ENCODE measurements at places on chromosomes 12 and 14. TPM values are rescaled to one million over a fixed set of nuclear protein-coding genes. Genes with fewer than 3 reads are reported as not detected.

DNA sequence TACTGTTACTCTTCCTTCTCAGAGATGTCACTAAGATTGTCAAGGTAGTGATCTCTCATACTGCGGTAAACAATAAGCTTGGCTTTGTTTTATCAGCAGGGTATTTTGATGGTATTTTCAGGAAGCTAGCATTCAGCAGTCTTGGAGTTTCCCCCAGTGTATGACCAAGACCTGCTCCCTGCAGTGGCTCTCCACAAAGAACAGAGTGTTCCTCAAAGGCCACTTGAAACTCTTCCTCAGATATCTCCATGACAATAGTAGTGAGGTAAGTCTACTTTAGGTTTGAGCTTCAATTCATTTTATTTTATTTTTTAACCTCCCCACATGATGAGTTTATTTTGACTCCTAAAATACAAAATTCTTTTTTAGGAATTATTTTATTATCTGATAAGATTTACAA is 74.0 kb upstream of the G2E3 start:
- DNase-seq, result no peak
- H3K4me1 ChIP-seq, result no peaks in the 10 kb centered on the region
- no peak overlapping the region for H3K27ac ChIP-seq
- H3K4me3 ChIP-seq, result no peak overlapping the region
- H3K36me3 ChIP-seq, result no peaks in the 10 kb centered on the region

DNA sequence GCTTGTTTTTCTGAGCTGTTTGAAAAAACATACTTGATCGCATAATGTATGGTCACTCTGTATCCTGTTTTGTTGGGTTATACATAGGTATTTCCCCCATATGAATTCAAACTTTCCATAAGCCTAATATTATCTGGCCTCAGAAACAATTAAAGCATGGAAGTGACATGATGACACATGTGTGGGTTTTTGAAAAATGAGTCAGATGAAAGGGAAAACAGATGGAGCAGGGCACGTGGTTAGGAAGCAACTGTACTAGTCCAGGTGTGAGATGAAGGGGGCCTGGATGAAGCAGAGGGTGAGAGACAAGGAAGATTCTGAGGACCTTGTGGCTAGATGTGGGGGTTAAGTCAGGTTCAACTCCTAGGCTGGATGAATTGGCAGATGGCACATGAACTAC is 92.7 kb upstream of the DNM1L start:
- H3K4me1 ChIP-seq, result peaks cover 10% of the 10 kb centered on the region
- H3K36me3 ChIP-seq, result no peaks in the 10 kb centered on the region
- no peaks in the 10 kb centered on the region for H3K27me3 ChIP-seq

PLA2G1B gene
- total RNA-seq, result not detected

DNA sequence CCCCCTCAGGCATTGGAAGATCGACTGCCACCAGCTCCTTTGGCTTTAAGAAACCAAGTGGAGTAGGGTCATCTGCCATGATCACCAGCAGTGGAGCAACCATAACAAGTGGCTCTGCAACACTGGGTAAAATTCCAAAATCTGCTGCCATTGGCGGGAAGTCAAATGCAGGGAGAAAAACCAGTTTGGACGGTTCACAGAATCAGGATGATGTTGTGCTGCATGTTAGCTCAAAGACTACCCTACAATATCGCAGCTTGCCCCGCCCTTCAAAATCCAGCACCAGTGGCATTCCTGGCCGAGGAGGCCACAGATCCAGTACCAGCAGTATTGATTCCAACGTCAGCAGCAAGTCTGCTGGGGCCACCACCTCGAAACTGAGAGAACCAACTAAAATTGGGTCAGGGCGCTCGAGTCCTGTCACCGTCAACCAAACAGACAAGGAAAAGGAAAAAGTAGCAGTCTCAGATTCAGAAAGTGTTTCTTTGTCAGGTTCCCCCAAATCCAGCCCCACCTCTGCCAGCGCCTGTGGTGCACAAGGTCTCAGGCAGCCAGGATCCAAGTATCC is 288.7 kb downstream of the NAV3 start:
- no peak for DNase-seq
- H3K36me3 ChIP-seq, result no peaks in the 10 kb centered on the region
- H3K4me3 ChIP-seq, result no peak overlapping the region
- H3K27ac ChIP-seq, result no peak overlapping the region
- H3K4me1 ChIP-seq, result no peaks in the 10 kb centered on the region

GRCh38 chr14:26596543-26597061 is 1.2 kb downstream of the NOVA1 start:
- H3K27me3 ChIP-seq, result no peaks in the 10 kb centered on the region
- no peak overlapping the region for H3K4me3 ChIP-seq
- no peak overlapping the region for H3K27ac ChIP-seq
